NCI-H1417 treated with DMSO at 0.1 percent for 48 hours (cell line): ENCODE measurements at places on chromosomes 11 and 22.

GRCh38 chr11:34613552-34614056 lies 7.3 kb upstream of the EHF start:
- DNase-seq = no peak

DNA sequence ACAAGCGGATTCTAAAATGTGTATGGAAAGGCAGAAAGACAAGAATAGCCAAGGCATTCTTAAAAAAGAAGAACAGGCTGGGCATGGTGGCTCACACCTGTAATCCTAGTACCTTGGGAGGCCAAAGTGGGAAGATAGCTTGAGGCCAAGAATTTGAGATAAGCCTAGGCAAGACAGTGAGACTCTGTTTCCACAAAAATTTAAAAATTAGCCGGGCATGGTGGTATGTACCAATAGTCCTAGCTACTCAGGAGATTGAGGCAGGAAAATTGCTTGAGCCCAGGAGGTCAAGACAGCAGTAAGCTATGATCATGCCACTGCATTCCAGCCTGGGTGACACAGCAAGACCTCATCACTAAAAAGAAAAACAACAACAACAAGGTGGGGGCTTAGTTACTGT lies 46.0 kb upstream of the PPP2R1B start:
- no peak for DNase-seq

DNA sequence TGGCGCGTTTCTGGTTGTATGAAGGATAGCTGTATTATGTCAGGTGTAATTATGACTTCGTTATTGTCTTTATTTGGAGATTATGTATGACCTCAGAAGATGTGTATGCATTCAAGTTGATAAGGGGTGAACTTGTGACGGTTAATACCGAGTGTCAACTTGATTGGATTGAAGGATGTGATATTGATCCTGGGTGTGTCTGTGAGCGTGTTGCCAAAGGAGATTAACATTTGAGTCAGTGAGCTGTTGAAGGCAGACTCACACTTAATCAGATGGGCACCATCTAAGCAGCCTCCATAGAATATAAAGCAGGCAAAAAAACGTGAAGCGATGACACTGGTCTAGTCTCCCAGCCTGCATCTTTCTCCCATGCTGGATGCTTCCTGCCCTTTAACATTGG lies 15.3 kb upstream of the CD82 start:
- no peak for DNase-seq

DNA sequence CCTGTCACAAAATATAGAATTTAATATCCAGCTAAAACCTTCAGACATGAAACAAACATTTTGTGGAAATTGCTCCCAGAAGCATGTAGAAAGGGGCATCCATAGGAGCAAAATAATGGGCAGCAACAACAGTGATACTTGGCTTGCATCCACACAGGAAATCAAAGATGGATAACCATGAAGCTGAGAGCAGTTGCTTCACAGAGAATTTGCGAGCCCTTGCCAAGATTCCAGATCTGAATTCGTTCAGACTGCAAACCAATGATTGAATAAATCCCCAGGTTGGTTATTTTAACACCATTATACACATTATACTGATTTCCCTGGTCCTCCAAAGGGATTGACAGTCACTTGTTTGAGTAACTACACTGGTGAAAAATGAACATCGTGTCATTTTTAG lies 15.6 kb upstream of the OR51L1 start:
- DNase-seq = no peak

DNA sequence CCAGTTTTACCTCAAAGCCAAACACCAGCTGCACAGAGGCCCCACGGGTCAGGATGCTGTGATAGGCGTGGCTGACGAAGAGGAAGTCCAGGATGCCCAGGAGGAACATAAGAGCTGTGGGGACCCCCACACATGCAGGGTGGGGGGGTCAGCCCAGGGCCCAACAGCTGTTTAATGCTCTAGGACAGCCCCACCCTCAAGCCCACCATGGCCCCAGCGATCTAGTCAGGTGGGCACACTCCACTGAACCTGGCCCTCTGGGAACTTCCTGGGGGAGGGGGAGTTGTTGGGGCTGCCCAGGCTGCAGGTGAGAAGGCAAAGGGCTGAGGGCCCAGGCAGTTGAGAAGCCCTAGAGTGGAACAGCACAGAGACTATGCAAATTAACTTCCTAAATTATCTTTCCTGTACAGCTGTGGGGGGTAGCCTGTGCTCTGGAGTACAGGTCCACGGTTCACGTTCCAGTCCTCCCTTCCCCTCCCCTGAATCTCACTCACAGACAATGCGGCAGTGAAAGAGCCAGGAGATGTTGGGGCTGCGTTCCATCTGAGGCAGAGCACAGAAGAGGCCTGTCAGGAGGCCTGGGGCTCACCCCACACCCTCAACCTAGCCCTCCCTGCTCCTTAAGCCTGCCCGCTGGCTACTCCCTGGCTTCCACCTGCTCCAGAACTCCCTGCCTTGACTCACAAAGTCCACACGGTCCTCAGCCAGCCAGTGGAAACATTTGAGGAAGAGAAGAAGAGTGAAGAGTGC lies 1.9 kb downstream of the SYVN1 start:
- no peak for DNase-seq

GRCh38 chr11:11731311-11732083 lies 109.7 kb upstream of the GALNT18 start:
- peak; percentile 37 for DNase-seq

- DNase-seq = no peak
These were observed 35.0 kb downstream of the TIMP3 start for GRCh38 chr22:32836280-32837123.

GRCh38 chr11:125519860-125520834 lies 24.1 kb upstream of the FEZ1 start:
- no peak for DNase-seq

GRCh38 chr11:12061851-12062560 lies 48.4 kb upstream of the MICAL2 start:
- DNase-seq = no peak

GRCh38 chr11:44614281-44614775 lies 48.9 kb downstream of the CD82 start:
- DNase-seq = no peak

DNA sequence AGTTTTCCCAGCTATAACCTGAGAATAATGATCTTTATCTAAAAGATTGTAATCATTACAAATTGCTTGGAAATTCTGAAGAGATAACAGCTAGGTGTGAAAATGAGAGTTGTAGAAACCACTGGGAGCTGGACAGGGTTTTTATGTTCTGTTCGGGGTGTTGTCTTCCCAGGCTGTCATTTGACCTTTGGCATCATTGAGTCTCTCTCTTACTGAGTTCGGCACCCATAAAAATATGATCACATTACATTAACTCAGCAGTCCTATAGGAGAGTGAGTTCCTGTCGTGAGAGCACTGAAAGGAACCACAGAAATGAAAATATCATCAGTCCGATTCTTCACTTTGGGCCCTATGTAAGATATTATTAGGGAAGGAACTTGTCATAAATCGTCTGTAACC lies 29.3 kb downstream of the KIRREL3 start:
- no peak for DNase-seq

- DNase-seq = no peak
These were observed 24.6 kb downstream of the IGF2 start for GRCh38 chr11:2114430-2115241.

- DNase-seq = no peak
These were observed 30.6 kb downstream of the SC5D start for GRCh38 chr11:121323046-121323607.

DNA sequence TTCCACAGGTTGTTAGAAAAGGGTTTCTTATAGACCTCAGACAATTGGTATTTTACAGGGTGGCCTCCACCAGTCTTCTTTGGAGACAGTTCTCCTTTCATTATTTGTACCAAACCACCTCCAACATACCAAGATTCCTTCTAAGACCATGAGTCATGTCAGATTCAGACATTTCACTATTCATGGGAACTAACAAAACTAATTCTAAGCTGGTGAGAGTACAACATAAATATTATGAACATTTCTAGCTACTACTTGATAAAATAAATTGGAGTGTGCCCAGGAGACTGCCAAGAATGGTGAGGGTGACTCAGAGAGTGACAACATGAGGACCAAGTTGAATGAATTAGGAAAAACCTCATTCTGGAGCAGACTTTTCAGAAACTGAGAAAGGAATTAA lies 494.6 kb upstream of the LRRC4C start:
- no peak for DNase-seq

- DNase-seq = no peak
These were observed 90.8 kb upstream of the SHANK2 start for GRCh38 chr11:71342951-71343827.

DNA sequence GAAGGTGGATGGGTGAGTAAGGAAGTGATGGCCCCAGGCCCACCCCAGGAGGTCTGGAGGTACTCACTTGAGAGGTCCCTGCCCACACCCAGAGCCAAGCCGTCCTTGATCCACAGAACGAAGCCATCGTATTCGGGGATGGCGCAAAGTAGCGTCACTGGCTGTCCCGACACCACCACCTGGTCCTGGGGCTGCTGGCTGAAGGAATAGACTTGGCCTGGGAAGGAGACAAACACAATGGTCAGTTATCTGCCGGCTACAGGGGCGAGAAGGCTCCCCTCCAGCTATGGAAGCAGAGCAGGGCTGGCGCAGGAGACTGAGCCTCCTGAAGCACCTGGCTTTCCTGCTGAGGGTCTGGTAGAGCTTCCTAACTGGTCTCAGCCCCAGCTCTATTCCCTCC lies 171.0 kb downstream of the ST3GAL4 start:
- DNase-seq = no peak

DNA sequence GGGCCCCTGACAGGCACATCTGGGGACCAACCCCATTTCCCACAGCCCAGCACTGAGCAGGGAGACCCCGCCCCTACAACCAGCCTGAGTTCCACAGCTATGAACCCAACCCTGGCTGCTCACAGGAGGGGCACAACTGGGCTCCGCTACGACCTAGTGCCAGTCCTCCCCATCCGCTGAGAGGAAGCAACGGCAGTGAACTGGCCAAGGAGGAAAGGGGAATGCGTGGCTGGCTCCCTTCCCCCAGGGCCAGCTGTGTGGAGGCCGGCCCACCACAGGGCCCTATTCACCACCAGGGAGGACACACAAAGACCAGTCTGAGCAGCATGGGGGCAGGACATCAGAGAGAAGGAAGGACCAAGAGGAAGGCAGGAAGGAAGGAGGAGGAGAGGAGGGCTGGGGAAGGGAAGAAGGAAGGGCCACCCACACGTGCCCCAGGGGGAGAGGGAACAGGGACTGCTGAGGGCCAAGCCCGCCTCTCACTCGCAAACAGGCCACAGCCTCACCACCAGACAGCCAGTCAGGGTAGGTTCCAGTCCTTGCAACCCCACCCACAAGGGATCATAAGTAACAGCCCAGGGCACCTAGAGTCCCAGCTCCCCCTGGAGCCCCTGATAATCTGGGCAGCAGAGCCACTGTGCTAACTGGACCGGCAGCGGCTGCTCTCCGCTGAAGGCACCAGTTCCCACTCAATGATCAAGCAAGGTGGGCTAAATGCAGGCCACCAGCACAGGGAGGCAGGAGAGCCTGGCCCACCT lies 8.5 kb upstream of the GAL3ST1 start:
- no peak for DNase-seq

GRCh38 chr22:41152902-41153301 lies 52.2 kb upstream of the L3MBTL2 start:
- DNase-seq = no peak

DNA sequence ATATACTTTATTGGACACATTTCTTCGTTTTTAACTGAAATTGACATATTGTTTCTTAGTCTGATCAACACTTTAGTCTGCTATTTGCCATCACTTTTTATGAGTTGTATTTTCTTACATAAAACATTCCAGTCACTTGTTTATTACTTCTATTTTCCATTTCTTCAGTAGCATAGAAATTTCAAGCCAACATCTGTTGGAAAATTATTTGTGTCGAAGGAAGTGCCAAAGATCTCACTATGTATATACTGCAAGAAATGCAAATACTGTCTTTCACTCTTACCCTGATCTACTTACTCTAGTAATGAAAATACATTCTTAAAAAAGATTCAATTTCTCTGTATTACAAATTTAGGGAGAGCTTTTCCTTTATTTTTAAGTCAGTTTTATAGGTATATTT lies 105.9 kb downstream of the SLC17A6 start:
- DNase-seq = no peak

DNA sequence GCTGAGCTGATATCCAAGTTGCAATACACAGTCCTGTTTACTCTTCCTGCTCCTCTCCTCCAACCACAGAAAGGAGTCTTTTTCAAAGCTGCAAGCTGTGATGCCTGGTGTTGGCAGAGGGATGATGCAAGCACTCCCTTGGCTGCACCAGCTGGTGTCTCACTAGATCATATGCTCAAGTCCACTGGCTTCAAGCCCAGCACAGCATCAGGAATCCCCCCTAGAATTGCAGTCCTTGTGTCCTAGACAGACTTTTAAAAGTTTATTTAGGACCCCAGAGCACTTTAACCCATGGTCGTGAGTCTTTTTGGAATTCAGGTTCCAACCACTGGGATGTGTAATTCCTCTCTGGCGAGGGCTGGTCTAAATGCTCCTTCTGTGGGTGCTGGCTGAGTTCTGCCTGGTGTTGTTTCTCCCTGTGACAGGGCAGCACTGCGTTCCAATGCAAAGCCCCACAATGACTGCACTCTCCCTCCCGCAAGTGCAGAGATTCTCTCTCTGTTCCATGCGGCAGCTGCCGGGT lies 1.9 kb upstream of the HEPN1 start:
- DNase-seq = no peak

DNA sequence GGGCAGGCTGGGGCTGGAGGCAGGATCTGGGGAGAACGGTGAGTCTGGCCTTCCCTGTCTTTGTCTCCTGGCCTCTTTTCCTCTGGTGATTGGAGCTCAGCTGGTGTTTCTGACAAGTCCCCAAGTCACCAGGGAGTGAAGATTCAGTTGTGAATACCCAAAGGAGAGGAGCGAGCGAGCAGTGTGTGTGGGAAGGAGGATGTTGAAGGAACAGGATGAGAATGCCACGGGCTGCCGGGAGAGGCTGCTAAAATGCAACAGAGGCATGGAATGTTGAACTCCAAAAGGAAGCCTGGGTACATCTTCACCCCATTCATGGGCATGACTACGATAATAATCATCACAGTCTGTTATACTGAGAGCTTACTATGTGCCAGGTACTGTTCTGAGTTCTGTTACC lies 163.3 kb downstream of the CEP164 start:
- DNase-seq = no peak

DNA sequence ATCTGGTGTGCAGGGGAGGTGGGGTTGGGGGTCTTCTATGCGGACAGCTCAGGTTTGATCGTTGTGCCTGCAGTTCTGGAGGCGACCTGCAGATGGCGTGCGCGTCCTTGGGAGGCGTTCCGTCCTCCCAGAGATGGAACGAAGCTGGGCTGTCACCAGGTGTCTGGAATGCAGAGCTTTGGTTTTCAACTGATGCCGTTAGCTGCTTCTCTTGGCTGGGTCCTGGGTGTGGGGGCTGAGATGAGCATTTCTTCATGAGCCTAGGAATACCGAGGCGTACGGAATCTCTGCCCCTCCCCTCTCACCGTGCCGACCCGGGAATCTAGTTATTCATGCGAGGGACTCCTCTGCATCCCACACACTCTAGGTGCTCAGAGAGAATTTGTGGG lies 98.6 kb downstream of the CEP164 start:
- peak; percentile 22 for DNase-seq

- DNase-seq = no peak
These were observed 136.9 kb downstream of the METTL15 start for GRCh38 chr11:28245131-28245530.

- DNase-seq = no peak
These were observed 378.3 kb downstream of the INSC start for GRCh38 chr11:15493066-15493465.
